ENCODE measurements at places on chromosomes 7 and 10.

DNA sequence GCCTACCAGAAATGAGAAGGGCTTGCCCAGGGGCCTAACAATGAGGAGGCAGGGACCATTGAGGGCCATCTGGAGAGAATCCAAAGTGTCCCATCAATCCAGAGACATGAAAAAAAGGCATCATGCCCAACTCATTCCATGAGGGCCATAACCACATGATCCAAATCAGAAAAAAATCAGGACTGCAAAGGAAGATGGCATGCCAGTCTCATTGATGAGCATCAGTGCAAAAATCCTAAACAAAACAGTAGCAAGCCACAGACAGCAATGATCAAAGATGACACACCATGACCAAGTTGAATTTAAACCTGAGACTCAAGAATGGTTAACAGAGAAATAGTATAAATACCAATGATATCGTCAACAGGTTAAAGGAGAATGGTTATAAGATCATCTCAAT lies 7.0 kb upstream of the CYP3A4 start:
- DNase-seq: no peak

GRCh38 chr7:107661865-107662379 lies 1.3 kb downstream of the SLC26A4 start:
- no peak for DNase-seq

DNA sequence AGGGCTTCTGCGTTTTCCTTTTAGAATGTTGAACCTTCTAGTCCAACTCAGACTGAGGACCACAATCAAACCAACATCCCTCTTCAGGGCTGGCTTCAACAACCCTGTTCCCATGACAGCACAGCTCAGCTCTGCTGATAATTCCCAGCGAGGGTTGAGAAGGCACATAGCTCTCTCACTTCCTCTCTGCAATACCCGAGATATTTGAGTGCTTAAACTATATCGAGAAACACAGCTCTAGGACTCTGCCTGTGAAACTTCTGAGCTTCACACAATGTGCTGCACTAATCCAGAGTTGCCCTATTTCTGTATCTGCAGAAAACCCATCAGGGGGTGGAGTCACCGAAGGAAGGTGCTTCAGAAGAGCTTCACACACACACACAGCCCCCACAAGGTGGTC lies 1.6 kb upstream of the ADARB2 start:
- DNase-seq: no peak

- peak; percentile 33 for DNase-seq
Measured at GRCh38 chr7:50121286-50121685, 28.2 kb upstream of the ZPBP start.

GRCh38 chr10:34615770-34616169 lies 199.3 kb downstream of the PARD3 start:
- DNase-seq: no peak

DNA sequence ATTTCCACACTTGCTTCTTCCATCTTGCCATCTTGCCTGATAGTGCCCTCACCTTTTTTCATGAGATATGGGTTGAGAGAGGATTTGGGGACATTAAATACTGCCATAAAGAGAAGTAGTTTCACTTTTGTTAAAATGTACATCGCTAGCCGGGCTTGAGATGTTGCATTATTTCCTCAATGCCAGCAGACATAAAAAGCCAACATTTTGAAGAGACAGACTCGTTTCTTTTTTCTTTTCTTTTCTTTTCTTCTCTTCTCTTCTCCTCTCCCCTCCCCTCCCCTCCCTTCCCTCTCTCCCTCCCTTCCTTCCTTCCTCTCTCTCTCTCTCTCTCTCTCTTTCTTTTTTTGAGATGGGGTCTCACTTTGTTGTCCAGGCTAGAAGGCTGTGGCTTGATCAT lies 17.9 kb downstream of the ENKUR start:
- no peak for DNase-seq

DNA sequence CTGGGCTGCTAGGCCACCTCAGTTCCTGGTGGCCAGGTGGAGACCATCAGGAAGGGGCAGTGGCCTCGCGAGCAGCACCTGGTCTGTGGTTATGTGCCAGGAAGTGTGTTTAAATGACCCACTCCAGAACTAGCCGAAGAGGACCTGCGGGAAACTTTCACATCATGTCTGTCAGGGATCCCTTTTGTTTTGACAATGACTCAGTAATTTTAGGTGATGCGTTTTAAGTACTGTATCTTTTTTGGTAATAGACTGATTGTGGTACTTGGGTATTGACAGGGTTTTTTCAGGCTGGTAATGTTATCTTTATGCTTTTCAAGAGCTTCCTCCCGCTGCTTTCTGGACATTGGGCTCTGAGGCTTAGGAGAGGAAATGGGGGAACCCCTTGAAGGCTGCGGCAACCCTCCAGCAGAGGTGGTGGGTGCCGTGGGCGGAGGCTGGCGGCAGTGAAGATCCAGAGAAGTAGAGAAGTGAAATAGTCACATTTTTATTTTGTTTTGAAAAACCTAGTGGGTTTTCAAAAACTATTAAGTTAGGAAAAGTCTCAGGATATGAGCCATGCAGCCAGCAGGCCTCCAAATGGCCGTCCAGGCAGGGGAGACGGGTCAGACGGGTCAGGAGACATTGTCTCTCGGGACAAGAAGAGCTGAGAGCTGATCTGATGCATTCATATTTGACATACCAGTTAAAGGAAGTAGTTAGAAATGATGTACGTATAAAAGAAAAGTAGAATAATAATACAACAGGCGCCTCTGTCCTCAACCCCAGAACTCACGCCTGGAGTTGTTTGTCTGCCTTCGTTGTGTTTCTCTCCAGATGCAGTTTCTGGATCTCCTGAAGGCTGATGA lies 27.7 kb downstream of the PPP2R2D start:
- DNase-seq: no peak

DNA sequence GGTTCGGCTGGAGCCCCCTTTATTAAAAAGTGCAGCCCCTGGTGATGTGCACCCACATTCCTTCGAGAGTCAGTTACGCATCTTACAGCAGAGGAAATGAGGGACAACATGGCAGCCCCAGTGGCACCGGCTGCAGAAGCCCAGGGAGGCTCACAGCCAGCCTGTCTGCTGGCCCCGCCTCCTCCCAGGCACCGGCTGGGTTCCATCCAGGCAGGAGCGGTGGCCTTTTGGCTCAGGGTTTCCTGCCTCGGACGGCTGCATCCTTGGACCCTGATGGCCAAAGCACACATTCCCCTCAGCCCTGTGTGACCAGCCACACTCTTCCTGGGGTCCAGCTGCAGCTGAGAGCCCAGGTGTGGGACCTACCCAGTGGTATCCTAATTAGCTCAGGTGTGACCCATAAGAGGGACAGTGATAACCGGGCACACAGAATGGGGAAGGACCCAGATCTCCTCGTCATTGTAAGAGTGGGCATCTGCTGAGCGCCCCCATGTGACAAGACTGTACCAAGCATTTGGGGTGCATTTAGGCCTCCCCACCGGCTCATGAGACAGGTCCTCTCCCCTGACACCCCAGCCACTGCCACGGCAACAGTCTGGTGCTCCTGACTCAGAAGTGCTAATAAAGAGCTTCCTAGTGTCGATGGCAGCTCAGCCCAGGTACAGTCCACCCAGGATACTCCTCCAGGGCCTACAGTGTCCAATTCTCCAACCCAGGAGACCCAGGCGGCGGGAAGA lies 63.3 kb upstream of the CHST15 start:
- peak; percentile 27 for DNase-seq
